Ascending aorta (tissue), 2 donors: ENCODE measurements at places on chromosomes 1 and 21.

DNA sequence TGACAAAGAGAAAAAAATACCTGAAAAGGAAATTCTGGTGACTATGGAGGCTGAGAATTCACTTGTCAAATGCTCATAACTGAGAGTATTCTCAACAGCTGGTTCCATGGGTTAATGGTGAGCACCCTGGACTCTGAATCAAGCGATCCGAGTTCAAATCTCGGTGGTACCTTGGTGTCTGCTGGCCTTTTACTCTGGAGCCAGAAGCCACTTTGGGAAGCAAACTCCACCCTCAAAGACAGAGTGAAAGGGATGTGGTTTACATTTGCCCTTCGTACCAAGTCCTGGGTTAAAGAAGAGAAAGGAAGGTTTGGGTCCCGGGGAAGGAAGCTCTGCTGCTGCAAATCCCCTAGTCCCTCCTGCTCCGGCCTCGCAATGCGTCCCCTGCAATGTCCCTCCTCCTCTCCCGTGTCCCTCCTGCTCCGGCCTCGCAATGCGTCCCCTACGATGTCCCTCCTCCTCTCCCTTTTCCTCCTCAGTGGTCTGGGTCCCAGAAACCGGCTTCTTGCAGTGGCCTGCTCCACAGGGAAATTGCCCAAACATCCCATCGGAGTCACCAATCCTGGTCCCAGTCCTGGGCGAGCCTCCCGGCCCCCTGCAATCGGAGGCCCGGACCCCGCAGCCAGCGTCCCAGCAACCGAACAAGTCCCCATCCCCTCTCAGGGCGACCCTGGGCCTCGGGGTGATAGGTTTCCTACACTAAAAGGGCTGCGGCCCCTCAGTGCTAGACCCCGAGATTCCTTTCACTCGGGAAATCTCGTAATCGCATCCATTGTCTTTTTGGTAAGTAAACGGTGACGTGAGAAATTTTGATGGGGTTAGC is 129.4 kb downstream of the PPIAL4G start:
- DNase-seq: no peak

- DNase-seq: no peak
These were observed 104.8 kb upstream of the COG2 start for GRCh38 chr1:230537456-230537855.

- no peak for DNase-seq
These were observed 1.8 kb downstream of the ADORA3 start for GRCh38 chr1:111501645-111502044.

- DNase-seq: peak; percentile 83
These were observed 2.0 kb upstream of the ATF3 start for GRCh38 chr1:212606395-212607205.

DNA sequence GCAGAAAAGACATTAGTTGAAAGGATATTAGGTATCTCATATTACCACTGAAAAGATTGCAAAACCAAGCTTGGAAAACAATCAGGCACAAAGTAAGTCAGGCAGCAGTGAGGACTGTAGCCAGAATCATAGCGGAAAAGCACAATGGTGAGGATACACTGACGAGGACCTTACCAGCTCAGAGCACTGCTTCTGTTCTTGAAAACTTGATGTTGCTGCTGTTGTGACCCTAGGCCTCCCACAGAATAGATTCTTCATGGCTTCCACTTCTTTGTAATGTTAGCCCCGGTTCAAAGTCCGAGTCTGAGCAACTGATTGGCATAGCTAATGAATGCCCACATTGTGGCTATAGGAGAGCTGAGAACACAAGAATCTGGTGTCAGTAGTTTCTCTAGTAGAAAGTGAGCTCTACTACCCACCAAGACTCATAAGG is 45.2 kb upstream of the LRRC8C start:
- DNase-seq: no peak

DNA sequence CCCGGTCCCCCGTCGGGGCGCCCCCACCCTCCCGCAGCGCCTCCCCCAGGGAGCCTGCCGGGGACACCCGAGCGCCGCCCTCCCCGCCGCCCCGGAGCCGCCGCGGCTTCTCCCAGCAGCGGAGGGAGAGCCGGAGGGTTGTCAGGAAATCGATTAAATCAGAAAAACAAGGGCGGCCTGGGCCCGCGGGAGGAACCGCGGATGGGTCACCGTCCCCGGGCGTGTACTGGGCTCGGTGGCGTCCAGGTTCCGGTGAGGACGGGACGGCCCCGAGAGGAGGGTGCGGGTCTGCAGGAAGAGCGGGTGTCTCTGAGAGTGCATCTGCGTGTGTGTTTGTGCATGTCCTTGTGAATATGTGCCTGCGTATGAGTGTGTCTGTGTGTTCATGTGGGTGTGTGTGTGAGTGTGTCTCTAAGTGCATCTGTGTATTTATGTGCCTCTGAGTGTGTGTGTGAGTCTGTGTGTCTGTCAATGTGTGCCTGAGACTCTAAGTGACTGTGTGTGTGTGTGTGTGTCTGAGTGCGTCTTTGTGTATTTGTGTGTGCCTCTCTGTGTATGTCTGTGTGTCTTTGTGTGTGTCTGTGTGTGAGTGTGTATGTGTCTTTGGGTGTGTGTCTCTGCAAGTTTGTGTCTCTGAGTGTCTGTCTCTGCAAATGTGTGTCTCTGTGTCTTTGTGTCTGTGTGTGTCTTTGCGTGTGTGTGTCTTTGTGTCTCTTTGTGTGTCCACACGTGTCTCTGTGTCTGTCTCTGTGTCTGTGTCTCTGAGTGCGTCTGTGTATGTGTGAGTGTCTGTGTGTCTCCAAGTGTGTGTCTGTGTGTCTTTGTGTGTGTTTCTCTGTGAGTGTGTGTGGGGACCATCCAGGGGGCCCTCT is 1.1 kb downstream of the SPSB1 start:
- no peak for DNase-seq
